Aorta (tissue), 5 donors: ENCODE measurements at places on chromosomes 6 and 20.
A peak's percentile ranks its signal among the peaks of the same experiment; 100 is the strongest.

DNA sequence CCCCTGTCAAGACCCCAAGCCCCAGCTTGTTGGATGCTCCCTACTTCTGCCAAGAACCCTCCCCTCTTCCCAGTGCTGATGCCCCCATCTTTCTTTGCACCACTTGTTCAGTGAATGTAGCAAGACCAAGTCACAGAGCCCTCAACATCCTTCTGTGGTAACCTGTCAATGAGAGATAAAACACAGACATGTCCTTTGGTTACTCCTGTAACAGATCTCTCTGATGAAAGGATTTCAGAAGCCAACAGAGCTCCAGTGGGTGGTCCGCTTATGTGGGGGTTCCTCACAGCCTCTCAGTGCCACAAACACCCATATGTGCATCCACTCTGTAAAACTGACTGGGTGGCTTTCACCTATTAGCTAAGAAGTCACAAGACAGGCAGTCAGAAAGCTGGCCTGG is 93.2 kb upstream of the CST7 start:
- DNase-seq = no peak

DNA sequence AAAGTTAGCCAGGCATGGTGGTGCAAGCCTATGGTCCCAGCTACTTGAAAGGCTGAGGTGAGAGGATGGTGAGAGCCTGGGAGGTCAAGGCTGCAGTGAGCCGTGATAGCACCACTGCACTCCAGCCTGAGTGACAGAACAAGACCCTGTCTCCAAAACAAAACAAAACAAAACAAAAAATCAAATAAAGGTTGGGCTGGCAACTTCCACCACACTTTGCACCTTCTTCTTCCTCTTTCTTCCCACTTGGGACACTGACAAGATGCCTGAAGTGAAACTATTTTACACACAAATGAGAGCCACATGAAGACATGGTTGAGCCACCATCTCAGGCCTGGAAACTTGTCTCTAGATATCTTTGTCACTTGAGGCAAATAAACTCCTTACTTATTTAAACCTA is 53.8 kb upstream of the CCDC28A start:
- no peak for DNase-seq

GRCh38 chr20:50368813-50369224 is 141.4 kb upstream of the PTPN1 start:
- no peak for DNase-seq

DNA sequence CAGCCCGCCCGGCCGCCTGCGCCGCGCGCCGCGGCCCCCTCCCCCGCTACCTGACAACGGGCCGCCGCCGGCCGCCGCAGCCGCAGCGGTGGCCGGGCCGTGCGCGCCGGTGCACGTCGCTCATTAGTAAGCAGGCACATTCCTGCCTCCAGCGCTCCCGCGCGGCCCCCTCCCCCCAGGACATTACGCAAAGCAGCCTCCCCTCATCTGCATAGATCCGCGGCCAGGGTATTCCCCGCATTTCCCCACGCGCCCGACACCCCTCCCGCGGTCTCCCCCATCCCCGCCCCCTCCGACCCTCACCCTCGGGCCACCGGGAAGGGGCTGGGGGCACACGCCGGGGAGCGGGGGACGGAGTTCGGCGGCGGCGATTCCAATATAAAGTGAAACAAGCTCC is at the start of gene HIVEP2:
Gene HIVEP2 (minus strand): TSS at position 128 of the 397 bp plus-strand sequence. CDS start 170,438 bp downstream, outside the sequence.
- DNase-seq = peak; percentile 96

- no peak for DNase-seq
These were observed 11.5 kb upstream of the PLCG1 start for GRCh38 chr20:41125530-41126457.

- DNase-seq = no peak
These were observed 5.4 kb downstream of the ZFP57 start for GRCh38 chr6:29675561-29675960.

DNA sequence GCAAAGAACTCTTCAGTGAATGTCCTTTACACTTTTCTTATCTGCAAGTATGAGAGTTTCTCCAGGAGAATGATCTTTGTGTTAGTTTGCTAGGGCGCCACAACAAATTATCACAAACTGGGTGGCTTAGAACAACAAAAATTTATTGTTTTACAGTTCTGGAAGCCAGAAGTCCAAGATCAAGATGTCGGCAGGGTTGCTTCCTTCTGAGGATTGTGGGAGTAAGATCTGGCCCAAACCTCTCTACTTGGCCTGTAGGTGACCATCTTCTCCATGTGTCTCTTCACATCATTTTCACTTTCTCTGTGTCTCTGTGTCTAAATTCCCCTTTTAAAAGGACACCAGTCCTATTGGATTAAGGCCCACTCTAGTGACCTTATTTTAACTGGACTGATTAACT is 103.0 kb downstream of the ADTRP start:
- no peak for DNase-seq

GRCh38 chr6:19035461-19036195 is 648.5 kb downstream of the RNF144B start:
- peak; percentile 32 for DNase-seq

GRCh38 chr6:41707565-41708200 is 27.7 kb downstream of the TFEB start:
- peak; percentile 69 for DNase-seq
